Ascending aorta (tissue), 2 donors: ENCODE measurements at places on chromosomes 2 and 18.

DNA sequence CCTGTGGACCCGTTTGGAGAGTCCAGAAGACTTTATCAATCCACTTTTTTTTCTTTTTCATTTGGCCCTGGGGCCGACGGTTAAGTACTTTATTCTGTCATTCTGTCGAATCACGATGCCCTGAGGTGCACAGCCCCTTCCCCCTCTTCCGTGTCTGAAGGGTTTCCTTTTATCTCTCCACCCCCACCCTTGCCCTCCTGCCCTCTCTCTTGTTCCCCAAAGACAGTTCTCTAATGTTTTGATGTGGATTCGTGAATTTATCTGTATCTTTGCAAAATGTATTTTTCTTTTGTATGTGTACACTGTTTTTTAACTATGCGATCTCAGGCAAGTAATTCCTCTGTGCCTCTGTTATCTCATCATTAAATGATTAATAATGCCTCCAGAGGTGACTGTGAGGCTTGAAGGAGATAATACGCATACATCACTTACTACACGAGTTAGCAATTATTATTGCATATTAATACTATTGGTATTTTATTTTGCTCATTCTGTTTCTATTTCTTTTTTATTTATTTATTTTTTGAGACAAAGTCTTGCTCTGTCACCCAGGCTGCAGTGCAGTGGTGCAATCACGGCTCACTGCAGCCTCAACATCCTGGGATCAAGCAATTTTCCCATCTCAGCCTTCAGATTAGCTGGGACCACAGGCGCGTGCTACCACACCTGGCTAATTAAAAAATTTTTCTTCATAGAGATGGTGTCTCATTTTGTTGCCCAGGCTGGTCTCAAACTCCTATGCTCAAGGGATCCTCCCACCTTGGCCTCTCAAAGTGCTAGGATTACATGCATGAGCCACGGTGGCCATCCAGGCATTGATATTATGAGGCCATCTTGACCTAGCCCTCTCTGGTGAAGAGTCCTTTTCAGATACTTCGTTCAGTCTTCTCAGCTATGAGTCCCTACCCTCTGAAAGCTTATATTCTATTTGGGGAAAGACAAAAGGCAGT, 1.4 kb upstream of the CASP8 start:
- no peak for DNase-seq

GRCh38 chr2:99648178-99648844, 158.5 kb upstream of the REV1 start:
- peak; percentile 71 for DNase-seq

DNA sequence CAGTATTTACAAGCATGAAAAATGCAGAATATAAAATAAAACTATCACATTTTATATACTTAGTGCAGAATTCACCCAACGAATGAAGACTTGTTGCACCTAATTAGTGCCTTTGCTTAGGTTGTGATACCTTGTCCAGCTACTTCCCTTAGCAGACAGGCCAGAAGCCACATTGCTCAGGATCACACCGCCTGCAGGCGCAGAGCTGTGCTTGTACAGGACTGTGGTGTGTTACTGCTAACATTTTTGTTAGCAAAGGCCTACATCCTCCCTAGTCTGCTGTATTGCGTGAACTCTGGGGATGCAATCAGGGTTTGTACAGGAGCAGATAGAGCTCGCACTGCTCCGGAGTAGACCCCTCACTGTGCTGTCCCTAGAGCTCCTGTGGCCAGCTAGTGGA, 336.9 kb downstream of the CBLN2 start:
- DNase-seq, result no peak

DNA sequence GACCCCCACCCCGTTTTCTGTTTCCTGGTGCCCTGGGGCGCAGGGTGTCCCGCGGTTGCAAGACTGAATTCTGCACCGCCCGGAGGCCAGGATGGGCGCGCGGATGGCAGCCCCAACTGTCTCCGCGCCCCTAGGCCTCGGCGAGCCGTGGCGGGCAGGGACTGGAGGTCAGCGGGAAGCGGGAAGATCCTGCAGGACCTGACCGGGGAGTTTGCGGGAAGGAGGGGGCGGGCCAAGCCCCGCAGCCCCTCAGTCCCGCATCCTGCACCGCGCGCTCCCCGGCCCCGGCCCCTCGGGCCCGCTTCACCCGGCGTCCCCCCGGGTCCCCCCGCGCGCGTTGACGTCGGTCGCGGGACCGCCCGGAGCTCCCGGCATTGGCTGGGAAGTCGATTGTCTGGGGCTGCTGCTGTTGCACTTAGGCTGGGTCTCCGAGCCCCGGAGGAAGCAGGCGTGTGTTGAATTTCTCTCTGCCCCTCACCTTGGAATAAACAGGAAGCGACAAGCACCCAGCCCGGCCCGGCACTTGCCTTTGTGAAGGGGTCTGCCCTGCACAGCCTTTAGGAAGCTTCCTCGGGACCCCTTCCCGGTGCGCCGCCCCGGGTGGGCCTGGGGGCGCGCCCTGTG, at the start of gene LDLRAD4:
LDLRAD4 (plus strand) TSS at position 393 of the 624 bp plus-strand sequence.
- DNase-seq, result no peak

DNA sequence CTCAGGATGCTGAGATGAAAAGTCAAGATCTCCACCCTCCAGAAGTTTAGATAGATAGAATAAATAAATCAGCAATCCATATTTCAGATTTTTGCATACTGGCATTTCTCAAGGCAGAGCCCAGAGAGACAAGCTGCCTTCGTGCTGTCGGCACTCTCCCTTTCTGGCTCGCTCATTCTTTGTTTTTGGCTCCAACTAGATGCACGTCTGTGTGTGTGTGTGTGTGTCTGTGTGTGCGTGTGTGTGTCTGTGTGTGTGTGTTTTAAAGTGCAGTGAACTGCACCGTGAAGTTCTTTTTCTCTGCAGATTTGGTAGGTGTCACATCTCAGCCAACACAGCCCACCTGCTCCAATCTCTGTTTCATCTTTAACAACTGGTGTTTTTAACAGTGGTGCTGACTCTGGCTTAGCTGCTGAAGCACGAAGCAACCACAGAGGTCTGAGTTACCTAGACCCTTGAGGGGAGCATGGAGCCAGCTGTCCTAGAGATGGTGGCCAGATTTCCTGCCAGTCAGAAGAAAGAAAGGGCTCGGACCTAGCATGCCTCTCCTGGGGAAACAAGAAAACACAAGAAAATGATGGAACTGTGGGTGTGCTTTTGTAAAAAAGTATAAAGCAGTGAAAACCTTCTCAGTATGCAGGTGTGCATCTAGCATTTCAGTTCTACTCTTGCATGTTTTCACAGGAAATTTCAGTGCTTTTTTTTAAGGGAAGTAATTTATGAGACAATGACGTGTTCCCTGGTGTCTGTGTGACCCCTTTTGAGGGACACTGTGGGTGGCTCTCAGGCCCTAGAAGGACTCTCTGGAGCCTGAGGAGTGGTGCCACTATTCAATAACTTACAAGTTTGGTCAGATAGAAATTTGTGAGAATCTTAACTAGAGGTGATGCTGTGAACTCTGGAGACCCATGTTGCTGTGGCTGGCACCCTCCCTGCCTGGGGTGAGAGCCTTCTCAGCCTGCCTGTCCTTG, 364.3 kb downstream of the RNF144A start:
- DNase-seq, result no peak

DNA sequence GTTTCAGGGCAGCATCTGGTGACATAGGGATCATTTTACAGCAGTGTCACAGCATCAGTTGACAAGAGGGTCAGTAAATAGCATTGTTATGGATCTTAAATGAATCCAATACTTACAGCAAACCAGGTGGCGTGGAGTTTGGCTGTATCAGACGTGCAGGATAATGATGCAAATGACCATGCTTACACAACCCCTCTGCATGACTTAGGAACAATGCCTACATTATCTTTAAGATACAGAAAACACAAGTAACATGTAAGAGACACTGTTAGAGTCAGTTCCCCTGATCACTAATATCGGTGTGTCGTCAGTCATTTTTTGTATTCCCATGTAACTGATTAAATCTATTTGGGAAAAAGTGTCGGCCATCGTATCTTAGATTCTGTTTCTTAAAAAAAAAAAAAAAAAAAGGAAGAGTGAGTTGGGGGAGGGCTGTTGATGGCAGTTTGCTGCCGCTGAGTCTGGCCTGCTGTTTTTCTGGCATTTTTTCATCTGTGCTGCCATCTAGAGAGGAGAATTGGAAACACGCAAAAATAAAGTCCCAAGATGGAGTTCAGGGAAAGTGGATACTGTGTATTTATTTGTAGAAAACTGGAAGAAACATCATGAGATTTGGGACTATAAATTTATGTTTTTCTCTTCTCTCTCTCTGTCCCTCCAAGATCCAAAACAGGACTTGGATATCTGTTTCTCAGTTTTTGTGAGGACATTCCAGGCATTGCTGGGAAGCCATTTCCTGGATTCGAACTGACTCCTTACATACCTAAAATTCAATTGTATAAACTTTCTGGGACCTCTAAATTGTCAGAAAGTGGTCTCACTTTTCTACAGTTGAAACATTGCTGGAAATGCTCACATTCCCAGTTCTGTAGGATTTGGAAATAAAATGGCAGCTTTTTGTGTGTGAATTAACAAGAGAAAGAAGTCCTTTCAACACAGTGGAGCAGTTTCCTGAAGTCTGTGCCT, 60.3 kb upstream of the AGPS start:
- DNase-seq, result no peak

DNA sequence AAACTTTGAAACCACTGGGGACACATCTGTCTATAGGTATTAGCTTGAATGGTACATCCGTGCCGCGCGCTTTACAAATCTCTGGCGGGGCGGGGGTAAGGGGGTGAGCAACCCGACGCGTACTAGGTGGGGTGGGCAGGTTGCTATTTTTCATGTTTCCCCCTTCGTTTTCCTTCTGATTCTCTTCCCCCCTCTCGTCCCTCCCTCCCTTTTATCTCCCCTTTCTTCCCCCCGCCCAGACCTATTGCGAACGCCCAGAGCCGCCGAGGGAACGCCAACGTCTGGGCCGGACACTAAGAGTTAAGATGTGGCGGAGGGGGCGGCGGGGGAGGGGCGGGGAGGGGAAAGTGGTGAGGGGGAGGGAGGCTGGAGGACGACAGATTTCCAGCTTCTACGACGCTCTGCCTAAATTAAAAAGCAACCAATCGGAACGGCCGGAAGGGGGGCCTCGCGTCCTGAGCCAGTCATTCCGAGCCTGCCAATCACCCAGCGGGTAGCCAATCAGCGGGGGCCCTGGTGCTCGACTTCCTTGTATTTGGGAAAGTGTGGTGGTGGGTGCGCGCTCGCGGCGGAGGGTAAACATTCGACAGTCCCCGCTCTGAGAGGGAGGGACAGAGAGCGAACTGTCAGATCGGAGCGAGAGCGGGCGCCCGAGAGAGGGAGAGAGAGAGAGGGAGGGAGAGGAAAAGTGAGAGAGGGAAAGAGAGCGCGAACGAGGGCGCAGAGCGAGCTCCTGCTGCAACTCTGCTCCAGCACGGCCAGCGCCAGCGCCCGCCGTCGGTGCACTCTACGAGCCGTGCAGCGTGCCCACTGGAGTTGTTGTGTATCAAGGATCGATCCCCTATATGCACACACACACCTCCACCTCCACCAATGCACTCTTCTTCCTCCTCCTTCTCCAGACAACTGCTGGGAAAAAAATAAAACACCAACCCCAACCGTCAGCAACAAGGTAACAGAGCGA, at the start of gene POU3F3:
POU3F3 (plus strand) TSS at position 582 of the 964 bp plus-strand sequence. CDS start 1,396 bp downstream, outside the sequence.
- DNase-seq, result peak; percentile 60

DNA sequence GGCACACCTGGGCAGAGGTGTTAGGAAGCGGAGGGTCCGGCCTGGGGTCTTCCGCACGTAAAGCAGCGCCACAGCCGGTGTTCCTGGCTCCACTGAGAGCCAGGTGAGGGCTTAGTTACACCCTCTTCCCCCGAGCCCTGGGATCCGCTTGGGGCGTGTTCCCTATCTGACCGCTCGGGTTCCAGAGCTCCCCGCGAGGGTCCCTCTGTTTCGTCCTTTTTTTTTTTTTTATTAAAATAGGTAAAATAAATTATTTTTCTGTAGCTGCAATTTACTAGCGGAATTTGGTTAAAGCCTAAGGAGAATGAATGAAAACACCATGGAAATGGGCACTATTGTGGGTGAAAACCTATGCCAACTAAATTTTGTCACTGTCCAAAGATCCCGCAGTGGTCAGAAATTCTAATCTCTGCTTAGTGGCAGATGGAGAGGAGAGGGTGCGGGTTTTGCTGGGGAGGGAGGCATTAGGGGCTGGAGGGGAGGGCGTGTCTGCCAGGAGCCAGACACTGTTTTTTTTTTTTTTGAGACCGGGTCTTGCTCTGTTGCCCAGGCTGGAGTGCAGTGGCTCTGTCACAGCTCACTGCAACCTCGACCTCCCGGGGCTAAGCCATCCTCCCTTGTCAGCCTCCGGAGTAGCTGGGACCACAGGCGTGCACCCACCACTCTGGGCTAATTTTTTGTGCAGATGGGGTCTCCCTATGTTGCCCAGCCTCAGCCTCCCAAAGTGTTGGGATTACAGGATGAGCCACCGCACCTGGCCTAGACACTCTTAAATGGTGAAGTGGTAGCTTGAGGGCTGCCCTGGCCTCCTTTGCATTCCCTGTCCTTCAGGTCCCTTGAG, 834 bp downstream of the PDCL3 start:
- no peak for DNase-seq
